ENCODE measurements at places on chromosomes 16 and 17.

GRCh38 chr17:74282587-74283370 lies 8.7 kb downstream of the DNAI2 start:
- no peak for DNase-seq

DNA sequence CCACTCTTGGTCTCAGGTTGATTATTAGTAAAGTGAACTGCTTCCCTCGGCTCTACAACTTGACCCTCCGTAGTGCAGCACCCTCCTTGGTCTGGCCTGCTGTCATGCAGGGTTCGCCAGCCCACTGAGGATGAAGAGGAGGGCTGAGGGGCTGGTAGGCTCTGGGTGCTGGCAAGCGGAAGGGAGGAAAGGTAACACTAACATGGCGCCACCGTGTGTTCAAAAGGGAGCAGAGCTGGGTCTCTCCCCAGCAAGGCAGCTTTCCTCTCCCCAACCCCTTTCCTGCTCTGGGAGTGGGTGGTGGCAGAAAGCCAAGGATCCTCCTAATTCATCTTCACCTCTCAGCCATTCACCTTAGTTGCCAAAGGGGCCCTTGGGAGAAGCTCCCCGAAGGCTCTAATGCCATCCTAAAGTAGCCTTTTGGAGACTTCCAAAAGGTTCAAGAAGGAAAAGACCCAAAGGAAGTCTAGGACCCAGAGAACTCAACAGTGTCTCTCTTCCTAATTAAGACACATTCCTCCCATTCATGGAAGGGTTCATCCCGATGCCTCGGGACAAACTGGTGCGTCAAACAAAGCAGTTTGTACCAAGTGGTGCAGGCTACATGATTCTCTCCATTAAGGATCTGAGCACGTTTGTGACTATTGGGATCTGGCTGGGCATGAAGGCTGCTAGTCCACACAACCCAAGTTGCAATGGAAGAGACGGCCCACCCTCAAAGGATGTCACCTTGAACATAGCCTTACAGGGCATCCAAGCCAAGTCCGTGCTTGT lies 90.8 kb upstream of the TOB1 start:
- peak; percentile 65 for DNase-seq

DNA sequence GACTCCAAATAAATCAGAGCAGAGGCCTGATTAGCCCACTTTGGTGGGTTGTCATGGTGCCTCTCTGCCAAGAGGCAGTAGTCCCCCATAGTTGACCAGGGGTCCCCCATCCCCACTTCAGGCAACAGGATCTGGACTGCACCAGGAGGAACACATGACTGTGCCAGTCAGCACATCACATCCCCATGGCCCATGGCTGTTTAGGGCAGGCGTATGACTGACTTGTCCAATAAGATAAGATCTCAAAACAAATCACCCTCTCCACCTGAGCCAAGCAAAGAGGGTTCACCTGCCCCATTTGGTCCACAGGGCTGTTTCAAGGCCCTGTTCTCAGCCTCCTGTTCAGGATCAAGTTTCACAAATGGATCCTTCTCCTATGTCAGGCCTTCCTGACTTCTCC lies 93.3 kb downstream of the C16orf78 start:
- DNase-seq, result no peak

- DNase-seq, result no peak
These were observed 12.1 kb downstream of the ZNF668 start for GRCh38 chr16:31061813-31062440.

- no peak for DNase-seq
These were observed 172.8 kb upstream of the CDH5 start for GRCh38 chr16:66193543-66194229.

DNA sequence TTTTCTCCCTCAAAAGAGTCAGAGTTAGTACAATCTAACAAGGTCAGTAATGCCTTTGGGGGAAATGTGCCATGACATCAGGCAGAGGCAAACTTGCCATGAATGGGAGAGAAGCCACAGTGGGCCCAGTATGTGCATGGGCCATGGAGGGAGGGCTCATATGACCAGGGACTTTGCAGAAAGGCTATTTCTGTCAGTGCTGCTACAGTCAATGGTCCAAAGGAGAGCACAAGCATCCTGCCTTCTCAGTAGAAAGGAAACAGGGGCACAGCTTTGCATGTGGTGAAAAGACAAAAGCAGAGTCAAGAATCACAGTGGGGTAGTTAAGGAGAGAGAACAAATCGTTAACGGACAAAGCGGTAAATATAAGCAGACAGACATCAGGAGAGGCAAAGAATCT lies 11.2 kb upstream of the CORO6 start:
- DNase-seq, result no peak

DNA sequence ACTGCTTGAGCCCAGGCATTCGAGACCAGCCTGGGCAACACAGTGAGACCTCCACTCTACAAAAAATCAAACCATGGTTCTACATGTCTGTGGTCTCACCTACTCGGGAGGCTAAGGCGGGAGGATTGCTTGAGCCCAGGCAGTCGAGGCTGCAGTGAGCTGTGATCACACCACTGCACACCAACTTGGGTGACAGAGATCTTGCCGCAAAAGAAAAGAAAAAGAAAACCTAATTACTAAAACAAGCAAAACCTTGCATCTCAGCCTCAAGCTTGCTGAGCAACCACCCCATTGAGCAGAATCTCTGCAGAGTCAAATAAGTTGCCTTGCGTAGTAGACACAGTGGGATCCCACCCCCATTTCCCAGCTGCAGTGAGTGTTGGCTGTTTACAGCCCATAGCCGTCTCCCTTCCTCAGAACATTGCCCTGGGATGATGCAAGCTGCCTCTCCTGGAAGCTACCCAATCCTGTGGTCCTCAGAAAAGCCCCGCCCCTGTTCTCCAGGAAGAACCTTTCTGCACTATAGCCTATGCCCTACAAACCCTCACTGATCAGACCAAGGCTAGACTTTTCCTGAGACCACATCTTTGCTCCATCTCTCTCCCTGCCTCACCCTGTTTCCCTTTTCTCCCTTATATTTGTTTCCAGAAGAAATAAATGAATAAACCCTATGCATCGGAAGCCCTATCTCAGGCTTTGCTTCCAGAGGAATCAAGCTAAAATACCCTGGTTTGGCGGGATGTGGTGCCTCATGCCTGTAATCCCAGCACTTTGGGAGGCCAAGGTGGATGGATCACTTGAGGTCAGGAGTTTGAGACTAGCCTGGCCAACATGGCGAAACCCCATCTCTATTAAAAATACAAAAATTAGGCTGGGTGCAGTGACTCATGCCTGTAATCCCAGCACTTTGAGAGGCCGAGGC lies 16.7 kb upstream of the ERN2 start:
- DNase-seq, result no peak

DNA sequence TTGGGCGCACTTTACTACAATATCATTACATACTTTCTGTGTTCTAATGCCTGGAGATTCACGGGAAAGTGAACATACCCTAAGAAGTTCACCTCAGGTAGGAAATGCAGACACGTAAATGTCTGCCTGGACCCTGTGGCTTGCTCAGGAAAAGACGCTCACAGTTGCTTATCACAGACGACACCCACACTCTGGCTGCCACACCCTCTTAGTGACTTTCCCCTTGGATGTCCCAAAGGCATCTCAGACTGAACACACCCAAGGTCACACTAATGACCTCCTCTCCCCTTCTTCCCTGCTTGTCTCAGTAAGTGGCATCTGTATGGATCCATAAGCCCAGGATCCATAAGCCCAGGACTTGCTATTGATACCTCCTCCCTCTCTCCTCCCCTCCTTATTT lies 32.6 kb downstream of the CDRT15 start:
- DNase-seq, result peak; percentile 27

- DNase-seq, result no peak
These were observed 3.7 kb upstream of the SPDYE4 start for GRCh38 chr17:8762012-8762411.

GRCh38 chr16:10981697-10982216 lies 37.4 kb downstream of the CLEC16A start:
- no peak for DNase-seq

GRCh38 chr17:40072040-40072734 lies 9.4 kb downstream of the THRA start:
- no peak for DNase-seq

All from T-helper 1 cell (primary cell).